ENCODE measurements at places on chromosomes 13 and 19.

DNA sequence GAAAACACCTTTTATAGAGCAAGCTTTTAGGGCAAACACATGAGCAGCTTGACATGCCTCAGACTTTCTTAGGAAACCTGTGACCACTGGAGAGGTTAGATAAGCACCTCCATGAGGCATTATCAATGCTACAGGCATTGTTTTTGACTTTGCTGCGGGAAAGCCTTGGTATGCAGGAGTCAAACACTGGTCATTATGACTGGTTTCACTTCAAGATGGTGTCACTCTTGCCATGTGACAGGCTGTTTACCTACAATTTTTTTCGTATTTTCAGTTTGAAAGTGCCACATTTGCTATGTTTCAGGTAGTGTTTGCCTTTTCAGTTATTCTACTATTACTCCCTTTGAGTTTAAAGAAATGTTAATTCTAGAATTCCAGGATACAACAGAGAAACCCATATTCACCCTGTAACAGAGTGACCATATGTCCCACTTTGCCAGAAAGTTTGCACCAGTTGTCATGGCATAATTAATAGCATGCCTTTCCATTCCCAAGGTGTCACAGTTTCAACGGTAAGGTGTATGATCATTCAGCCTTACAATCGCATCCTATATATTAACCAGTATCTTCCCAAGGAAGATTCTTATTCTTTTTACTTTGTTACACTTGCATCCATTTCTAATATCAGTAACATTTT lies 33.0 kb downstream of the USP12 start:
- no peak for DNase-seq

- DNase-seq, result no peak
Measured at GRCh38 chr19:35908973-35909683, 1.0 kb upstream of the TYROBP start.

DNA sequence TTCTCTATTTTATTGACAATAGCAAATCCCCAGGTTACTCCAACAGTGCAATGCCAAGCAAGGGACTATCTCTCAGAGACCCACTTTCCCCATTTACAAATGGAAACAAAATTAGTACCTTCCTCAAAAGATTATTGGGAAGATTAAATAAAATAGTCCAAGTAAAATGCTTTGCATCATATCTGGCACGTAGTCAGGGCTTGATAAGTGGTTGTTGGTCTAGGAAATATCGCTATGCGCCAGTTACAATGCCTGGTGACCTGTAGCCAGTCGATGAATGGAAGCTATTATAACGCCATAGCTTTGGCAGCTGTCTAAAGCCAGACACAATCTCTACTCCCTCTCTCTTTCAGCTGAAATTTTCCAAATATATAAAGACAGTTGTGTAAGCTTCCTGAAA lies 220.3 kb downstream of the RAP2A start:
- no peak for DNase-seq

DNA sequence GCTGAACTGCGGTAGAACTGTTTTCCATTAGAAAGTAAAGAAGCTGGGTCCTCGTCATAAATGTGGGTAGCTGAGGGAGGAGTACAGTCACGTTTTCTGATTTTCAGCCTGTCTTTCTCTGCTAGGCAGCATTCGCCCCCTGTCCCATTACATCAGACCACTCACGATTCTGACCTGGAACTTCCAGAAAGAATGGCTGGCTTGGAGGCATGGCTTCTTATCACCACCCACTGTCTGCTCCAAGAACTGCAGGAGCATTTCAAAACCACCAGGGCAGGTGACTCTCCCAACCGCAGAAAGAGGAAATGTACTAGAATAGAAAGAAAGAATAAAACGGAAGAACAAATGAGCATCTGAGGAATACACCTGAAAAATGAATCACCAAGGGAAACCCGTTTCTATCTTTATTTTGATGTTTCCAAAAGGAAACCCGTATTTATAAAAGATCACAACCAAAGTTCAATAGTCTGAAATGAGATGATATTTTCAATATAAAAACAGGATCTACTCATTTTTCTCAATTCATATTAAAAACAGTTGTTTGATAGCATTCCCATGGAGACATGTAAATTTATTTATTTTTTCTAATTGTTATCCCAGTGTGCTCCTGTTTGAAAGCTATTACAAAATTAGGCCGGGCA lies 22.1 kb upstream of the POMP start:
- DNase-seq, result no peak

GRCh38 chr13:23701636-23702035 lies 131.4 kb downstream of the TNFRSF19 start:
- DNase-seq, result no peak

GRCh38 chr19:30228835-30229524 lies 143.2 kb upstream of the ZNF536 start:
- DNase-seq, result no peak

- DNase-seq, result no peak
Measured at GRCh38 chr19:4500841-4501591, 17.3 kb downstream of the PLIN4 start.

DNA sequence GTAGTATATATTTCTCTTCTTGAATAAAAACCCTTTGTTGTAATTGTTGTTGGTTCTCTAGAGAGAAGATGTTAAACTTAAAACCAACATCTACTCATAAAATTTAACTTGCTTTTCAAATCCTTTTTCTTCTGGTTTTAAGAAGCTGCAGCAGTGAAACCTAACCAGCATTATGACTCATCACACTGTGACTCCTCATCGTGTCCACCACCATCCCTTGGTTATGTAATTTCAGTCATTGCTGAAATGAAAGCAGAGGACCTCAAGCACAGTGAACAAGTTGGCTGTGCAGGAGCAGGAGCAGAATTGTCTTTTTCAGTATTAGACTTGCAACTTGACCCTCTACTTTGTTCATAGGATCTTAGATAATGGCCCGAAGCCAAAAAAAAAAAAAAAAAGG lies 64.9 kb upstream of the HTR2A start:
- no peak for DNase-seq

DNA sequence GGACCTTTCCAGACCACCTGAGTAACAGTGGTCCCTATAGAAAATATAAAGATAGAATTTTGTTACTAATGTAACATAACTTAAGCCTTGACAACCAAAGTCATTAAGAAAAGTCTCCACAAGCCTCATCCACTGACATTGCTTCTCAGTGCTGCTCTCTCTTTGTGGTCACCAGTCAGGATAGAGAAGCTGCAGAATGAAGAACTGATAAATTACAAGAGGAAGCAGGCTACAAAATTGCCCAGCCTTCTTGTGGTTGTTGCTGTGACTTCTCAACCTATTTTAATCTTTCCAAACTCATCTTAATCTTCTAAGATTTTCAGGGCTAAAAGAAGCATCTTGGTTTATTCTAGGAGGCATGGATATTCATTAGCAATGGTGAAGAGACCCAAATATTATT lies 343.8 kb downstream of the MZT1 start:
- no peak for DNase-seq
